ENCODE measurements at places on chromosomes 12 and 14.

- peak; percentile 67 for DNase-seq
Measured at GRCh38 chr14:93318927-93319326, 13.9 kb downstream of the BTBD7 start.

GRCh38 chr14:89957791-89958190, 2.1 kb downstream of the TDP1 start:
- DNase-seq = no peak

- DNase-seq = no peak
Measured at GRCh38 chr14:64682843-64683242, 21.4 kb upstream of the PLEKHG3 start.

DNA sequence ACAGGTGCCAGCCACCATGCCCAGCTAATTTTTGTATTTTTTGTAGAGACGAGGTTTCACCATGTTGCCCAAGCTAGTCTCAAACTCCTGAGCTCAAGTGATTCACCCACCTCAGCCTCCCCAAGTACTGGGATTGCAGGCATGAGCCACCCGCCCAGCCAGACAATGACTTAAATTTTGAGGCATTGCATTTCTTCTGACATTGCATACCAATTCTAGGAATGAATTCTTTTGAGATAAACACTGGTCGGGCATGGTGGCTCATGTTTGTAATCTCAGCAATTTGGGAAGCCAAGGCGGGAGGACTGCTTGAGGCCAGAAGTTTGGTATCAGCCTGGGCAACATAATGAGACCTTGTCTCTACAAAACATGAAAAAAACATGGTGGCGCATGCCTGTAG, 2.5 kb upstream of the CELA1 start:
- no peak for DNase-seq

GRCh38 chr12:107662484-107662883, 23.1 kb upstream of the PWP1 start:
- DNase-seq = no peak

DNA sequence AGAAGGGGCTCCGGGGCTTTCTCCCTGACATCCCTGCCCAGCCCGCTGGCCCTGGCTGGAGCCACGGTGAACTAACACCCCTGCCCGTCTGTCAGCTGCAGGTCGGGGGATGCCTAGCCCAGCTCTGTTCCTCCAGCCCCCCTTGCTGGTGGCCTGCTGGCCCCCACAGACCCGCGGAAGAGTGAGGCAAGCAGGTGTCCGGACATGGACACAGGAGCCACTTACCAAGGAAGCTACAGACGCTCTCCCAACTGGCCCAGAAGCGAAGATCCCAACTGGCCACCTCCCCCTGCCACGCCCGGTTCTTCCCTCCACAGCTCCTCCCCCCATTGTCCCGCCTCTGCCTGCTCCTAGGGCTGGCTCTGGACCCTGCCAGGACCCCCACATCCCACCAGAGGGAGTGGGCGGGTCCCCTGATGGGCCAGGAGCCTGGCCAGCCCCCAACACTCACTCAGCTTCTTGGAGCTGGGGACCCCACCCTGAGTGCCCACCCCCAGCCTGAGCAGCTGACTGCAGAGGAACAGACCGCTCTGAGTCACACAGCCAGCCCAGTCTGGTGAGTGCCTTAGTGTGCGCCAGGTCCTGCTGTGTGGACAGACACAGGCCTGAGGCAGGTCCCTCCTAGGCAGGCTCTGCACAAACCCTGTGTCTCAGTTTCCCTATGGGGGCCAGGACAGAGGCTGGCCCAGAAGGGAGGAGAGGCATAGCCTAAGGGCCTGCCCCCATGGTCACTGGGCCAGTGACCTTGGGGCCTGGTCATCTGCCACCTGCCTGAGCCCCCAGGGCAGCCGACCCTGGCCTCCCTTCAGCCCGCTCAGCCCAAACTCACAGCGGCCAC, 7.7 kb downstream of the AHNAK2 start:
- peak; percentile 63 for DNase-seq

GRCh38 chr14:63203618-63204406, 431 bp upstream of the RHOJ start:
- DNase-seq = peak; percentile 39

GRCh38 chr12:51424094-51424661, 453 bp upstream of the SLC4A8 start:
- DNase-seq = no peak

DNA sequence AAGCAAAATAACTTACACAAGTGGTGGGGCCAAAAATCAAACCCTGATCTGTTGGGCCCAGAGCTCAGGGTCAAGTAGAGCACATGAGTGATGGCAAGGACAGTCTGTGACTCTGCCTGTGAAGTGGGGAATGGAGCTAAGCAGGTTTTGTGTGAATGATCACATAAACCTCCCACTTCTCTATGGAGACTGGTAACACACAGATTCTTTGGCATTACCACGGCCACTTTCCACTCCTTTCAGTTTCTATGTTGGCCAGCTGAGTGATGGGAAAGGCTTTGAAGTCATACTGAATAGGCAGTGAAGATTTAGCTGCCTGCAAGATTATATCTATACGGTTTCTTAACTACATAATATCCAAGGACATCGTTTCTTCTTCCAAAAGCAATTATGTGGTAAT, 97.9 kb downstream of the ARMH4 start:
- DNase-seq = no peak

GRCh38 chr12:45989287-45989686, 1.1 kb downstream of the SCAF11 start:
- no peak for DNase-seq

- no peak for DNase-seq
Measured at GRCh38 chr12:12665194-12665593, 30.8 kb downstream of the GPR19 start.

- DNase-seq = no peak
Measured at GRCh38 chr12:9211687-9212086, 3.5 kb upstream of the PZP start.

GRCh38 chr12:96809522-96809921, 97.5 kb upstream of the NEDD1 start:
- DNase-seq = no peak

GRCh38 chr14:77490347-77490986, 8.1 kb downstream of the ISM2 start:
- no peak for DNase-seq

DNA sequence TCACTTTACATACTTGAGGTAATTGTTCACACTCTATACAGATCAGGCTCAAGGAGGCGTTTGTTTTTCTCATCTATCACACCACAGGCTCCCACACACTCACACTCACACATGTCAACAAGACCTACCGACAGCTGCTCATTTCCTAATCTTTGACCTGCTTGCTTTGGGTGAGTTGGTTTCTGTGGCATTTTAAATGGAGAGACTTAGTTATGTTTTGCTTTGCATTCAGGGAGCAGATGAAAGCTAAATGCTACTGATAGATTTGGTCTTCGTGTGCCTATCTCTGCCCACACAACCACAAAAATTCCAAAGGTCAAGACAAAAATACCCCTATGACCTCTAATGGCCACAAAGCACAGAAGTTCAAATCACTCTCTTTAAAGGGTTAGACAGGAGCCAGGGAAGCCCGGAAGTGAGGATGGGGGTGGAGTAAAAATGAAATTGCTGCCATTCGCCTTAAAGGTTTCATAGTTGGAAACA, 203.5 kb upstream of the G2E3 start:
- DNase-seq = no peak

- no peak for DNase-seq
Measured at GRCh38 chr12:90128526-90128925, 419.9 kb upstream of the ATP2B1 start.

GRCh38 chr12:20805921-20806320, 4.6 kb upstream of the SLCO1B3 start:
- no peak for DNase-seq

- no peak for DNase-seq
Measured at GRCh38 chr12:39451977-39452376, 9.1 kb upstream of the KIF21A start.

GRCh38 chr14:22882064-22882463, 958 bp upstream of the REM2 start:
- DNase-seq = no peak

GRCh38 chr14:59253527-59253926, 65.1 kb downstream of the DAAM1 start:
- DNase-seq = no peak

DNA sequence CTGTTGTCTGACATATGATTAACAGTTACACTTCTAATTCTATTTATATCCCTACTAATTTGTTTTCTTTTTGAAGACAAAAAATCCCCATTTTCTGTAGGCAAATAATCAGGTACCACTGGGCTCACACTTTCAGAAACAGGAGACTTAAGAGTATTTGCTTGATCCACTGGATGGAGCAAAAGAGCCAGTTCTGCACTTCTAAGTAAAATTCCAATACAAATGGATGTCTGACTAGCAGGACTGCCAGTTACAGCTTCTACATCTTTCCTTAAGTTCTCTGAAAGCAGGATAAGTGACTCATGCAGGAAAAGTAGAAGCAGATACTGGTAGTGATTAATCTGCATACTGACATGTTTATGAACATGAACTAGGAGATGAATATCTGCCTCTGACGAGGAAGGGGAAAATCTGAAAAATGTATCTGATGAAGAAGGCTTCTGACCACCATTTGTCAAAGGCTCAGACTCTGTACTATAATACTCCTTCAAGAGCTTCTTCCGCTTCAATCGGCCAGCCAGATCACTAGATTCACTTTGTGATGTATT, 73.8 kb upstream of the ANKS1B start:
- DNase-seq = peak; percentile 22

DNA sequence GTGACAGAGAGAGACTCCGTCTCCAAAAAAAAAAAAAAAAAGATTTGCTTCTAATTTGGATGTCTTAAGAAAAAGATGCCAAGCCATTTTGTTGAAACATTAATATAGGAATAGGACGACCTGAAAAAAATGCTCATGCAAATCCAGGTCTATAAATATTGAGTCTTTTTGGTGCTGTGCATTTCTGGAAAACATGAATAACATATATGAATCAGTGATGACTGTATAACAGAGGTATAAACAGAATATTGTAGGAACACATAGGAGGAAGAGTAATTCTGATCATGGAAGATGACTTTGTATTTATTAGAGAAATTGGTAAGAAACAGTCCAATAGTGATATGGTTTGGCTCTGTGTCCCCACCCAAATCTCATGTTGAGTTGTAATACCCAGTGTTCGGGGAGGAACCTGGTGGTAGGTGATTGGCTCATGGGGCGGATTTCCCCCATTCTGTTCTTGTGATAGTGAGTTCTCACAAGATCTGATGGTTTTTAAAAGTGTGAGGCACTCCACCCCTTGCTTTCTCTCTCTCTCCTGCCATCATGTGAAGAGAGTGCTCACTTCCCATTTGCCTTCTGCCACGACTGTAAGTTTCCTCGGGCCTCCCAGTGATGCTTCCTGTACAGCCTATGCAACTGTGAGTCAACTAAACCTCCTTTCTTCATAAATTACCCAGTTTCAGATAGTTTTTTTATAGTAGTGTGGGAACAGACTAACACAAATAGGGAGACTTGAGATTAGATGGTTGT, 3.0 kb upstream of the SRSF5 start:
- no peak for DNase-seq

- DNase-seq = no peak
Measured at GRCh38 chr14:55706893-55707292, 126.9 kb downstream of the KTN1 start.

GRCh38 chr14:55976655-55977054, 141.6 kb upstream of the PELI2 start:
- no peak for DNase-seq

- no peak for DNase-seq
Measured at GRCh38 chr12:53591301-53592206, 34.6 kb downstream of the ATF7 start.

DNA sequence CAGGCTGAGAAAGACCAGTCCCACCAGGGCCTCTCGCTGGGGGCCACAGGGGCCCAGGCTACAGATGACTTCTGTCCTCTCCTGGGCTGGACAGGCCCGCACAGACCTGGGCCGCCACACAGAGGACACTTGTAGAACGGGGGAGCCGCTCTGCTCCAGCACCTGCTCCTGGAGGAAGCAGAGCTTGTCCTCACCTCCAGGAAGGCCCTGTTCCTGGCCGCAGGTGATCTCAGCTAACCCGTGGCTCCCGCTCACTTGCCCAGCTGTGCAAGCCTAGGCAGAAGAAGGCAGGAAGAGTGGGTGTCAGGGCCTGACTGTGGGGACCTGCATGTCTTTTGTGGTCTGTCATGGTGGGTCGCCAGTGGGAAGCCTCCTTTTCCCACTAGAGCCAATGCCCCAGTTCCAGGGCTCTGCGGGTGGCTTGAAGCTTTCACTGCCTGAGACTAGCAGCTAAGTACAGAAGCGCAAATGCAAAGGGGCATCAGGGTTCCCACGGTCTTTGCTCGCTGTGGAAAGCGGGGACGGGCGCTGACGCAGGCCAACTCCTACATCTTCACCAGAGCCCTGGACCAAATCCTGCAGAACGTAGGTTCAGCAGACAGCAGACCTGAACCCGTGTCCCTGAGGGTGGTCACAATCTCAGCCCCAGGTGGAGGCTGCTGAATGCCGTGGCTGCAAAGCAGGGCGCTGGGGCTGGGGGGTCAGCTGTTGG, 8.8 kb upstream of the CEP170B start:
- DNase-seq = no peak

GRCh38 chr14:100108840-100109593, 43.8 kb downstream of the EVL start:
- DNase-seq = no peak

DNA sequence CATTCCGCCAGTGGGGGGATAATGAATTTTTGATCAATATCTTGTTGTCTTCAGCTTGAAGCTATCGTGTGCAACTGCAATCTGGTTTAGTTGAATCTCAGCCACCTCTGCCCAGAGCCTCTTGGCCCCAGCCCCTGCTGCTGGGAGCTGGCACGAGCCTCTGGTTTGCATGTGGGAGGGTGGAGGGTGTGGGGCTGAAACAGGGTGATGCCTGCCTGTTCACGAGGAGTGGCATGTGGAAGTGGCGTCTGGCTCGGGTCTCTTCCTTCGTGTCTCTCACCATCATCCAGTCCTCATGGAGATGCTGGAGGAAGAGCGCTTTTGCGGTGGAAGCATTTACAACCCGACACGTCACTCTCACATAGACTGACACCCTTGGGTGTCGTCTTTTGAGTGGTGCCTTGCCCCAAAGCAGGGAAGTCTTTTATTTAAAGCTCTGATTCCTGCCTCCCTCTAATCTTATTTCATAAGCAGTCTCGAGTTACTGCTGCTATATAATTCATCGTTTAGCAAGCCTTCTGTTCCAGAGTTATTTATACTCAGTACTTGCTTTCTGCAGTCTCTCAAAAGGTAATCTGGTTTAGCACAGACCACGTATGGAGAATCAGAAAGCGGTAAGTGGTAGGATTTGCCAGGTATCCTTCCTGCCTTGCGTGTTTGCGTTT, 64.5 kb downstream of the AACS start:
- no peak for DNase-seq

DNA sequence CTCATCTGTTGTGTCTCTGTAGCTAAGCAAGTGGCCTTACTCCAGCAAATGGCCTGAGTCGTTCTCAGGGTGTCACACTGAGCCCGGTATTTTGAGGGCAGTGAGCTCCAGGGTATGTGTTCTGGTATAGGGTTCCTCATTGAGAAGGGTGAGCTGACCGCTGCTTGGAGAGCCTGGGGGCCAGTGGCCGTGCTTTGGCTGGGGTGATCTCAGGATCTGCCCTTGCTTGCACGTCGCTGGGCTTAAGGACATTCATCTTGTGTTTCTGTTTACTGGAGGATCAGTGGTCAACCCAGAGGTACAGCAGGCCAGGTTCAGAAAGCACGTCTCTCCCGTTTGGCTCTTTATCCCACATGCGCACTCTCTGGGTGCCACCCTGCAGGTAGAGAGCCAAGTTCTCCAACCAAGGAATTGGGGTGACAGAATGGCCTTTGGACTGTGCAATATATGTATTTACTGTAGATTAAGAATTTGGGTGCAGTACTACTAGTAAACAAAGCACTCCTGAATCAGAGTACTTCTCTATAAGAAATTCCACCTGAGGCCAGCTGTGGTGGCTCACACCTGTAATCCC, 52.1 kb downstream of the FBXW8 start:
- no peak for DNase-seq

- DNase-seq = no peak
Measured at GRCh38 chr12:53950789-53951576, 3.7 kb upstream of the HOXC12 start.

Measured in RCC 7860 (cell line).